Activated CD4-positive, alpha-beta T cell treated with anti-CD3 and anti-CD28 coated beads for 36 hours (primary cell): ENCODE measurements at places on chromosomes 5 and 9.
A peak's percentile ranks its signal among the peaks of the same experiment; 100 is the strongest.

- H3K4me3 ChIP-seq = peak overlapping the region; percentile 42
- H3K27me3 ChIP-seq = no peaks in the 10 kb centered on the region
- H3K27ac ChIP-seq = peak overlapping the region; percentile 97
These were observed 210.1 kb upstream of the SLC24A2 start for GRCh38 chr9:19998823-19999455.

GRCh38 chr5:1882337-1883119 lies at the start of gene IRX4:
Gene IRX4, minus strand, starts transcription at chr5:1882925. Its CDS starts 278 bp downstream, at chr5:1882647.
- no peaks in the 10 kb centered on the region for H3K36me3 ChIP-seq
- H3K27ac ChIP-seq = no peak within 1 kb of the TSS
- H3K27me3 ChIP-seq = peaks cover 37% of the 10 kb centered on the region
- peaks cover 5% of the 10 kb centered on the region for H3K4me1 ChIP-seq
- no peak for DNase-seq

GRCh38 chr9:4289411-4290326 lies 10.2 kb downstream of the GLIS3 start:
- H3K4me3 ChIP-seq = no peak overlapping the region
- H3K36me3 ChIP-seq = no peaks in the 10 kb centered on the region
- no peak overlapping the region for H3K27ac ChIP-seq
- peaks cover 10% of the 10 kb centered on the region for H3K27me3 ChIP-seq

DNA sequence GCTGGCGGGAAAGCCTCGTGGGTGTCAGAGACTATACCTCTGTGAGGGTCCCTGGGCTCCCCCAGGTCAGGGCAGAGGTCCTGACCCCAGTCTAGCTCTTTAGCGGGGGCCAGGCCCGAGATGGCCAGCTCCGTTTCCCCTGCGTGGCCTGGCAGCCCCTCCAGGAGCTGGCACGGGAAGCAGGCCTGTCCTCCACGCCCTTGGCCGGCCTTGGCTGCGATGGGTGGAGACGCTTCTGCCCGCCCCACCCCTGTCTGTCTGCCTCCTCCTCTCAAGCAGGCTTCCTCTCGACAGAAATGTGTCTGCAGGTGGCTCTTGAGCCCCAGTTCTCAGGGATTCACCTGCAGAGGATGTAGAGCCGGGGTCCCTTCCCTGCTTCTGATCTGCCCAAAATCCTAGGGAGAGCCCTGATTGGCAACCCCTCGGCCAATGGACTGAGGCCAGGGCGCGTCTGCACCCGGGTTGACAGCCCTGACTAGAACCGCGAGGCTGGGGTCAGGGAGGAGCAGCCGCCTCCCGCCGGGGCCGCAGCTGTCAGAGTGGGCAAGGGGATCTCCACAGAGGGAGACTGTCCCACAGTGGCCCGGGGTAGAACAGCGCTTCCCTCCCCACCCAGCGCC lies 2.6 kb upstream of the GRIN1 start:
- H3K27me3 ChIP-seq = peaks cover 40% of the 10 kb centered on the region
- H3K4me1 ChIP-seq = no peaks in the 10 kb centered on the region
- no peak for DNase-seq
- no peaks in the 10 kb centered on the region for H3K36me3 ChIP-seq

DNA sequence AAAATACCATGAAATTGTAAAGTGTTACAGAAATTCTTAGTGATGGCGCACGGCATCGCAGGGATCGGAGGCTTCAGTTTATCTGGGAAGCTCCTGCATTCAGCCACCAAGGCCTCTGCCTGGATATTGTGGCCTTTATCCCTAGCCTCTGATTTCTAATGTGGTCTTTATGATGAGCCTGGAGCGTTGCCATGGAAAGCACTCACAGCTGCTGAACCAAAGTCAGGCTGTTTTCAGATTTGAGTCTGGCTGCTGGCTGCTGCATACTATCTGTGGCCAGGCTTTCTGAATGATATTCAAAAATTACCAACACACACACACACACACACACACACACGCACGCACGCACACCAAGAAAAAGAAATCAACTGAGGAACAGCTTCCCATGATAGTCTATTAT lies 101.1 kb upstream of the ZNF366 start:
- H3K27me3 ChIP-seq = peaks cover 19% of the 10 kb centered on the region
- H3K27ac ChIP-seq = no peak overlapping the region
- no peak overlapping the region for H3K4me3 ChIP-seq
- no peak for DNase-seq
- H3K36me3 ChIP-seq = no peaks in the 10 kb centered on the region

- H3K4me3 ChIP-seq = no peak overlapping the region
- H3K27me3 ChIP-seq = no peaks in the 10 kb centered on the region
- H3K4me1 ChIP-seq = no peaks in the 10 kb centered on the region
- H3K27ac ChIP-seq = no peak overlapping the region
- no peaks in the 10 kb centered on the region for H3K36me3 ChIP-seq
These were observed 747.3 kb upstream of the C9orf72 start for GRCh38 chr9:28320616-28321015.
